ENCODE measurements at places on chromosomes 5 and 9.

DNA sequence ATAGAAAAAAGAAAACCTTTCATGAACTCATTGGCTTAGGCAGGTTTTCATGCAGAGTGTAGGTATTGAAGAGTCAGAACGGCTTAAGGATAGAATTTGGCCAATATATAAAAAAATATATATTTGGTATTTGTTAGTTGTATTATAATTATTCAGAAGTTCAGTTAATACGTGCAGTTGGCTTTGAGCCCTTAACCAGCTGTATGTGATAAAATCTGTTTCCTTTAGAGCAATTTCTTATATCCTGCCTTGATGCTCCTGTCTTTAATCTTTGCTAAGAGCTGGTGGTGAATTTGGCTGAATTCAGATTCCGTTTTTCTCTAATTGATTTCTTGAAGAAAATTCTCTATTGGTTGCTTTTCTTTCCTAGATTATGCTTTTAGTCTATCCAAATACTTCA is 3.7 kb downstream of the ANXA1 start:
- peak overlapping the region; percentile 96 for H3K4me3 ChIP-seq
- peak overlapping the region; percentile 100 for H3K27ac ChIP-seq
- H3K36me3 ChIP-seq: peaks cover 5% of the 10 kb centered on the region
- H3K4me1 ChIP-seq: peaks cover 42% of the 10 kb centered on the region

GRCh38 chr5:72206160-72206559 is 98.9 kb downstream of the MAP1B start:
- H3K4me1 ChIP-seq: peaks cover 2% of the 10 kb centered on the region
- no peak overlapping the region for H3K27ac ChIP-seq
- no peaks in the 10 kb centered on the region for H3K27me3 ChIP-seq
- no peak overlapping the region for H3K4me3 ChIP-seq
- DNase-seq: no peak

DNA sequence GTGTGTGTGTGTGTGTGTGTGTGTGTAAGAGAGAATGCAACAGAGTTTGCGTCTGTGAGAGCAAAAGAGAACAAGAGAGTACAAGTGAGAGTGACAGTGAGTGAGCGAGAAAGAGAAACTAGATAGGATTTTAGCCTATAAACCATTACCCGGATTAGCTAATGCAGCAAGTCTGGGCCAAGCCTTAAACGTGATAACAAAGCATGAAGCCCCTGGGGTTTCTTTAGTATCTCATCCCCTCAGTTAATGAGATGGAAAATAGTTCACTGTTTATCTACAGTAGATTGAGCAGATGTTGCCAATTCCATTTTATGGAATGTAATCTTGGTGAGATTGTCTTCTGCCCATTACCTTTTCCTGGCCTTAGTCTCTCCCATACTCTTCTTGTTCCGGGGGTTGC is 114.5 kb downstream of the MAT2B start:
- no peaks in the 10 kb centered on the region for H3K36me3 ChIP-seq
- no peak for DNase-seq
- H3K4me1 ChIP-seq: no peaks in the 10 kb centered on the region

DNA sequence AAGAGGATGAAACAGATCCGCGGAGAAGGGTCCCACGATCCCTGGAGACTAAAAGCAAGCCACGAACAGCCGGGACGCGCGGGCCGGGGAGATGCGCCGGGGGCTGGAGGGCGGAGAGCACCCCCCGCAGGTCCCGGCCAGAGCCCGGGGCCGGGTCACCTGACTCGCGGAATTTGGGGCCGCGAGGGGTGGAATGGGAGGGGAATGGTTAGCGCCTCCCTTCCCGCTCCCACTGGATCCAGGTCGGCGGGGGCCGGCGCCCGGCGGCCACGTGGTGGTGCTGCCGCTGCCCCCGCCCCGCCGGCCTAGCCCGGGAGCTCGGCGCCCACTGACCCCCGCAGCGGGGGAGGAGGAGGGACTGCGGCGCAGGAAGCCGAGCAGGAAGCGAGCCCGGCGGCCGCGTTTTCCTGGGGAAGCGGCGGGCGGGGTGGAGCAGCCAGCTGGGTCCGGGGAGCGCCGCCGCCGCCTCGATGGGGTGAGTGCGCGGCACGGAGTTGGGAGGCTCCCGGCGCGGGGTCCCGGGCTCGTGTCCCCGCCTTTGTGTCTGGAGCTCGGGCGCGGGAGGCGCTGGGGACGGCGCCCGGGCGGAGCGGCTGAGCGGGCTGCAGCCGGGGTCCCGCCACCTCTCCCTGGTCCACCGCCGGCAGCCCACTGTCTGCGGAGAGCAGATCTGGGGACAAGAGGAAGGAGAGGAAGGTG is at the start of gene RAI14:
Gene RAI14, plus strand, starts transcription at position 328 of the 699 bp plus-strand sequence. CDS start 30,592 bp downstream, outside the sequence.
- peak within 1 kb of the TSS; percentile 89 for H3K27ac ChIP-seq
- peak; percentile 17 for DNase-seq
- H3K4me3 ChIP-seq: peak within 1 kb of the TSS; percentile 98
- H3K27me3 ChIP-seq: peaks cover 21% of the 10 kb centered on the region

GRCh38 chr9:131543141-131543540 is 2.2 kb upstream of the PRRT1B start:
- DNase-seq: no peak
- H3K27ac ChIP-seq: no peak overlapping the region
- H3K4me3 ChIP-seq: no peak overlapping the region
- peaks cover 15% of the 10 kb centered on the region for H3K4me1 ChIP-seq
- peaks cover 13% of the 10 kb centered on the region for H3K27me3 ChIP-seq

- peaks cover 2% of the 10 kb centered on the region for H3K36me3 ChIP-seq
- H3K27me3 ChIP-seq: peaks cover 20% of the 10 kb centered on the region
- no peak overlapping the region for H3K4me3 ChIP-seq
- DNase-seq: no peak
- H3K27ac ChIP-seq: no peak overlapping the region
Measured at GRCh38 chr5:38905516-38905915, 59.7 kb downstream of the OSMR start.

- peaks cover 24% of the 10 kb centered on the region for H3K4me1 ChIP-seq
- H3K27me3 ChIP-seq: no peaks in the 10 kb centered on the region
- no peak for DNase-seq
- no peak overlapping the region for H3K4me3 ChIP-seq
- no peak overlapping the region for H3K27ac ChIP-seq
Measured at GRCh38 chr5:1540166-1540565, 16.4 kb upstream of the LPCAT1 start.

DNA sequence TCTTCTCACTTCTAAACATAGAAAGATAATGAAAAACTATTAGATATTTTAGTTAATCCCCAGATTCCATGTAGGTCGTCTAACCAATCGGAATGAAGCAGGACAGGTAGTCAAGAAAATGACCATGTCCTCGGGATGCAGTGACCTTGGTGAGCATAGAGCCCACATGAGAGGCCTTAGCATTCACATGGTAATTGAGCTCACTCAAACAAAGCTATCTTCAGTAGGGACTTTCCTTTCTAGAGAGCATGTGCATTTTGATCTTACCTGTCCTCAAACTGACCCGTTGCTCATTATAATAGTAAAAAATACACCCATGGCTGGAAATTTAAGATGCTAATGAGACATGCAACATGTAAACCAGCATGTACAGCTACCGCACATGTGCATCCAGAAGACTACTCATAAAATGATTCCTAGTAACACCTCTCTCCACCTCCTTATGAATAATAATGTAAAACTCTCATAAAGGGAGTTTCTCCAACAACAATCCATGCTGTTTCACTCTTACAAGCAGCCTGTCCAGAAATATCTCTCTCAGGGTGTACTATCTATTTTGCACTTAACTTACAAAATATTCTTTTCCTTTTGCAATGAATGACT is 274.0 kb upstream of the CDH9 start:
- no peaks in the 10 kb centered on the region for H3K27me3 ChIP-seq
- H3K36me3 ChIP-seq: no peaks in the 10 kb centered on the region
- H3K4me3 ChIP-seq: no peak overlapping the region
- H3K4me1 ChIP-seq: no peaks in the 10 kb centered on the region
- no peak overlapping the region for H3K27ac ChIP-seq

DNA sequence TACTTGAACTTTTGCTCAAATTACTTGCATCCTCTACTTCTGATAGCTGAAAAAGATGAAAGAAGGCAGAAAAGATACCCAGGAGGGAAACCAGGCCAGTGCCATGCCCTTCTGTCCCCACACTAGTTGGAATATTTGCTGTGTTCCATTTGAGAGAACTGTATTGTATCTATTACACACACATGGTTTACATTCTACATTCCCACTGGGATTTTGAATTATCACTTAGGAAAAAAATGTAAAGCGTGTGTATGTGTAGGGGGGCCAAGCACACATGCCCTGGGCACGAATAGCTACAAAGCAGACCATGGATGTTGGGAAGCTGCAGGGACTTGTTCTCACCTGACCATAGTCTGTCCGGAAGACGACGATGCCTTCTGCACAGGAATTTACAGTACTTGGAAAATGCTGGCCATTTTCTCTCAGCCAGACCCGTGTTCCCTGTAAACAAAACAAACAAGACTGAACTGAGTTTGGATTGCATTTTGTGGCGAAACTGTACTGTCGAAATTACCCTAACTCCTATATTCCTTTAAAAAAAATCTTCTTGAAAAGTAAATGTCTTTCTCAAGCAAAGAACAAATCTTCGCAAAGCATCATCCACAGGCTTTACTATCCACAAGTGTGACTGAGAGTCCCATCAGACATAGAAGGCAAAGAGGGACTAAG is 58.7 kb downstream of the MYO10 start:
- no peaks in the 10 kb centered on the region for H3K36me3 ChIP-seq
- no peak overlapping the region for H3K27ac ChIP-seq
- H3K27me3 ChIP-seq: no peaks in the 10 kb centered on the region
- H3K4me3 ChIP-seq: no peak overlapping the region

GRCh38 chr5:127353327-127353726 is 62.7 kb downstream of the MEGF10 start:
- H3K36me3 ChIP-seq: no peaks in the 10 kb centered on the region
- no peak for DNase-seq
- no peaks in the 10 kb centered on the region for H3K4me1 ChIP-seq
